ENCODE measurements at places on chromosomes 4 and X.

GRCh38 chr4:8770518-8771257 lies 101.0 kb downstream of the HMX1 start:
- no peak for DNase-seq

- no peak for DNase-seq
These were observed 593.8 kb downstream of the SMARCA1 start for GRCh38 chrX:128929271-128930057.

GRCh38 chrX:7876957-7877356 lies 34.0 kb downstream of the VCX start:
- DNase-seq = no peak

- no peak for DNase-seq
These were observed 14.1 kb downstream of the RPGR start for GRCh38 chrX:38313190-38313589.

DNA sequence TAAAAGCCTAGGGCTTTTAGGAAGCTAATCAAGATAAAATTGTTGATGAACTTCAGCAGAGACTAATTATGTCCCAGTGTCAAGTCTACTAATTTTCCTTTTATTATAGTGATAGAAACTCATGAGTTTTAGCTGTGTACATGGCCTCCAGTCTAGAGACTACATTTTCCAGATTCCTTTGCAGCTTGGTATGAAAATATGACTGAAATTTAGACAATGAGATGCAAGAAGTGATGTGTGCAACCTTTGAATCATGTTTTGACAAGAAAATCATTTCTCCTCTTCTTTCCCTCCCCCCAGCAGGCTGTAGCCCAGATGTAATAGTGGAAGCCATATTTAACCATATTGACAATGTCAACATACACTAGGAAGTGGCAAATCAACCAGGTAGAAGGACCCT lies 30.3 kb upstream of the IL13RA2 start:
- DNase-seq = no peak

DNA sequence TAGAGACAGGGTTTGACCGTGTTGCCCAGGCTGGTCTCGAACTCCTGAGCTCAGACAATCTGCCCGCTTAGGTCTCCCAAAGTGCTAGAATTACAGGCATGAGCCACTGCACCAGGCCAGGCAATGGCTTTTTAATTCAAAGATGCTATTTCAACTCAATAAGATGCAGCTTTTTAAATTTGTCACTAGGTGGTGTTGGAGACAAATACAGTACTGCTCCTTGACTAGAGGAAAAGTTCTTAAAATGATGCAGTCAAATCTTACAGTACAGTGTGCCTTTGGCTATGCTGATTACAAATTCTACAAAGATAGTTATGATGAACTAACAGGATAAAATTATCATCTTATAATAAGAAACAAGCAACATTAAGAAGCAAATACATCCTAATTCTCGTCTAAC lies 441.1 kb downstream of the KCNIP4 start:
- DNase-seq = no peak

DNA sequence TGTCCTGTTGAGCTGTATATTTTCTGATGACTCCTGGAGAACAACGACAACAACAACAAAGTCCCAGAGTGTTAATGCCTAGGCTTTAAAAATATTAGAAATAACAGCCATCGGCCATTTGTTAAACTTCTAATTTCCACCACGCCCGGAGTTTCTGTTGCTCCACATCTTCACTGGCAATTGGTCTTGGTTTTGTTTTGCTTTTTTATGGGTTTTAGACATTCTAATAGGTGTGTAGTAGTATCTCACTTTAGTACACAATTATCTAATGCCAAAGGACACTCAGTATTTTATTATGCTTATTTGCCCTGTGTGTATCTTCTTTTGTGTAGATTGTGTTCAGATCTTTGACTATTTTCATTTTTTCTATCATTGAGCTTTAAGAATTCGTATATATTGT lies 5.0 kb downstream of the MAGEA12 start:
- no peak for DNase-seq

GRCh38 chr4:156981262-156981769 lies 9.7 kb upstream of the PDGFC start:
- DNase-seq = no peak

- DNase-seq = no peak
These were observed 89.2 kb downstream of the DACH2 start for GRCh38 chrX:86237482-86237881.
